ENCODE measurements at places on chromosomes 5 and 9.

GRCh38 chr5:176851871-176852658 is 41.7 kb downstream of the UNC5A start:
- DNase-seq = no peak

DNA sequence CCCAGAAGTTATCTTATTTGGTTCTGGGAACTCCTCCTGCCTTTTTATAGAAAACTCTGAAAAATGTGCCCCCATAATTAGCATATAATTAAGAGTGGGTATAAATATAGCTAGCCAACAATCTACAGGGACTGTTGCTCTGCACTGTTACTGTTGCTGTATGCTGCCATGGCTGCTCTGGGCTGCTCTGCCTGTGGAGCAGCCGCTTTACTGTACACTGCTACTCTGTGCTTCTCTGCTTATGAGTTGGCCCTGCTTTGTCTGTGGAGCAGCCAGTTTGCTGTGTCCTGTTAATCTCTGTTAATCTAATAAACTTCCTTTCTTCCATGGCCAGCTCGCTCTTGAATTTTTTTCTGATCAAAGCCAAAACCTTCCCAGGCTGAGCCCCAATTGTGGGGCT is 2244.0 kb upstream of the ACO1 start:
- no peak for DNase-seq

DNA sequence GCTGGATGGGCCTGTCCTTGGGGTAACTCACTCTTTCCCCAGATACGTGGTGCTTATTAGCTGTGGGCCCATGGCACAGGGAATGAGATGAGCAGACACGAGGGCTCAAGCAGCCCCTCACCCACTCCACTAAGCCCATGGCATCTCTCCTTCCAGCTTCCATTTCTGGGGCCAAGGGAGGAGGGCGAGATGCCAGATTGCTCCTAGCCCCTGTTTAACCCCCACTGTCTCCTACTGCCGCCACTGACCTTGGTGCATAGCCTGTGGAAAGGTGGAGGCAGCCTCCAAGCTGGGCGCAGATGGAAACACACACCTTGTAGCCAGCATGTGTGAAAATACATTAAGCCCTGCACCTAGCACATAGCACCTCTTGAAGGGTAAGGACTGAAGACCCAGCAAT is 167.6 kb downstream of the FSTL4 start:
- no peak for DNase-seq

DNA sequence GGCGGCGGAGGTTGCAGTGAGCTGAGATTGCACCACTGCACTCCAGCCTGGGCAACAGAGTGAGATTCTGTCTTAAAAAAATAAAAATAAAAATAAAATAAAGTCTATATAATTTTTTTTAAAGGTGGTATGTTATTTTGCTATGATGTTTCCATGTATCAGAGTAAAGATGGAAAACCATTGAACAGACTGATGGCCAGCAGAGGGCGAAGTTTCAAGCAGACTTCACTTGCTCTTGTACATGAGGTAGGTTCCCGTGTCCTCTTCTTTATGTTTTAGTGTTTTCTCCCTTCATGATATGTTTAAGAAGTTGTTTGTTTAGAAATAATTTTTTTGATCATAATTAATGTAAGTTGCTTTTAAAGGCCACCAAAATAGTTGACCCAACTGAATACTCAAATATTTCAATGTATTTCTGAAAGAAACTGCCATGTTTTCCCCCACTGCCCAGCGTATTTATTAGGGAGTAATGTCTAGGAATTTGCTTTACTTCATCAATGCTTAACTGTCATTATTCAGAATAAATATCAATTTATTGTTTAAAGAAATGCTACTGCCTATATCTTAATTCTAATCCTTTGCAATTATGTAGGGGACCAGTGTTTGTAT is 146.4 kb downstream of the HACD4 start:
- peak; percentile 35 for DNase-seq

Data from astrocyte of the hippocampus (primary cell).